GM13977 (cell line): ENCODE measurements at places on chromosomes 2 and 18.

GRCh38 chr2:25490217-25490616 is 148.5 kb upstream of the DNMT3A start:
- no peak for DNase-seq

GRCh38 chr18:22974001-22974400 is 40.9 kb downstream of the RBBP8 start:
- DNase-seq, result no peak

- no peak for DNase-seq
These were observed 198.4 kb downstream of the NEDD4L start for GRCh38 chr18:58242435-58242834.

DNA sequence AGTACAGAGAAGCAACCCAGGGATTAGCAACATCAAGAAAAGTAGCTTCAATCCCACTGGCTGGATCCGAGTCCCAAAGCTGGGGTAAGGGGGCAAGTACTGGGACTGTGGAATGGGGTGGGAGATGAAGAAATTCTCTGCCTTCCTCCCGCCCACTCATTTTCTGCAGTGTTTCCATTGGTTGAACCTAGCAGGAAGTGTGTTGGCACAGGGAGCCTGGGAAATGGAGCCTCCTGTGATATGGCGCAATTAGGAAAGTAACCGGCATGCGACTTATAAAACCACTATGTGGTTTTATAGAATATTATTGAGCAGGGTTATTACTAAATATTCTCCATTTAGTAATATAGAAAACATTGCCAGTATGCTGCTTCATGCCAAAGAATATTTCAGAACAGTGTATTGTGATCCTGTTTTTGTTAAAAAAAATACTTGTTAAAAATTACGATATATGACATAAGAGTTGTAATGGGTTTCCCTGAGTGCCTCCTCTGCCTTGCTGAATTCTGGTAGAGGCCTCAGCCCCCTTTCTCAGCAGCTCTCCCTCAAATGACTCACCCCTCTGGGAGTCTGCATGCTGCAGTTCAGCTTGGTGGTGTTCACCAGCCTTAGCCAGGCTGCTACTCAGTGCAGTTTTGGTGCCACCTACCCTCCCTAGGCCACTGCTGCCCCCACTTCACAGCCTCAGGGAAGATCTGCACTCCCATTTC is 60.5 kb downstream of the HK2 start:
- no peak for DNase-seq

- DNase-seq, result no peak
These were observed 90.5 kb upstream of the ITGA4 start for GRCh38 chr2:181366675-181367175.

GRCh38 chr2:20440001-20440560 is 6.8 kb upstream of the RHOB start:
- no peak for DNase-seq

- DNase-seq, result no peak
These were observed 38.9 kb downstream of the UGP2 start for GRCh38 chr2:63880625-63881024.

DNA sequence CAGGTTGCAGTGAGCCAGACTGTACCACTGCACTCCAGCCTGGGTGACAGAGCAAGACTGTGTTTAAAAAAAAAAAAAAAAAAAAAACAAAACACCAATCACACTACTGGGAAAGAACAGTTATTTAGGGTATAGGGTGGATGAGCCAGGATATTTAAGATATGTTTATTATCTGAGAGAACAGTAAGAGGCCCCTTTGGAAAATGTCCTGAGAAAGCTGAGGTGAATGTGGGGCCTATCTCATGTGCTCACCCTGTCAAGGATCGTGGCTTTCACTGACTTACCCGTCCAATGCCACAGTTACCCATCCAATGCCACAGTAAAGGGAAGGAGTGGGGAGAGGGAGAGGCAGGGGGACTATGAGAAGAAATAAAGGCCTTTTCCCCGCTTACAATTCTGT is 19.9 kb upstream of the ENOSF1 start:
- no peak for DNase-seq

DNA sequence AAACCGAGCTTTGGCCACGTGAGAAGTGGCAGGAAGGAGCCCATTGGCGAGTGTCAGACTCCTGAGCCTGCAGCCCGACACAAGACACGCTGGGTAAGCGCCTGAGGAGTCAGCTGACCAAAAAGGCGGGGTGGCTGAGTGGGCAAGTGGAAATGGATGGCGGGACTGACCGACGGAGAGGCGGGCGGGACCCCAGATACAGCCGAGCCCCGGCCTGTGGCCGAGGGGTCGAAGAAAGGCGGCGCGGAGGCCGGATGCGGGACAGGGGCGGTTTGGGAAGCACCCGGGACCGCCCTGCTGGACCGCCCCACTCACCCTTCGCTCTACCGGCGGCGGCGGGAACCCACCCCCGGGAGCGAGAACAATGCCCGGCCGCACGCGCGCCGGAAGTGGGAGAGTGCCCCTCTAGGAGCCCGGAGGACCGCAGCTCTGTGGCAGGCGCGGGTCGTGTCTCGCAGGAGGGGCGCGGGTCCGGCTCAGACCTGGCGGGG is 22.8 kb downstream of the ZSCAN30 start:
- DNase-seq, result no peak

- DNase-seq, result no peak
These were observed 76.1 kb downstream of the PRKRA start for GRCh38 chr2:178374865-178375264.

DNA sequence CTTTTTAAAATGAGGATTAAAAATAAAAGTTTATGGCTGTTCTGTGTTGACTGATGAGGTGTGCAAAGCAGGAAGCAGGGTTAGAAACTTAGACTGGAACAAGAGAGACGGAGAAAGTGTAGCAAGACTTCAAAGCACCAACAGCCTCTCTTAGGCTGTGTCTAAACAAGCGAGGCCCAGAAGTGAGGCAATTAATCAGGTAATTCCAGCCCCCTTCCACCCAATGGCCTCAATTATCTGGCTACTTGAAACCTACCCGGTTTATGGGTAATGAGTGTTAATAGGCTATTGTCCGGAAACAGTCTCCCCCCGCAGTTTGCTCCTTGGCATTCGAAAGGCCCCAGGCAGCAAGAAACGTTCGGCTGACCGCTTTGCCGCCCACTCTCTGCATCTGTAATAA is 171.7 kb upstream of the MYCN start:
- no peak for DNase-seq

- peak; percentile 47 for DNase-seq
These were observed 49.9 kb upstream of the TMEM18 start for GRCh38 chr2:727071-727470.

DNA sequence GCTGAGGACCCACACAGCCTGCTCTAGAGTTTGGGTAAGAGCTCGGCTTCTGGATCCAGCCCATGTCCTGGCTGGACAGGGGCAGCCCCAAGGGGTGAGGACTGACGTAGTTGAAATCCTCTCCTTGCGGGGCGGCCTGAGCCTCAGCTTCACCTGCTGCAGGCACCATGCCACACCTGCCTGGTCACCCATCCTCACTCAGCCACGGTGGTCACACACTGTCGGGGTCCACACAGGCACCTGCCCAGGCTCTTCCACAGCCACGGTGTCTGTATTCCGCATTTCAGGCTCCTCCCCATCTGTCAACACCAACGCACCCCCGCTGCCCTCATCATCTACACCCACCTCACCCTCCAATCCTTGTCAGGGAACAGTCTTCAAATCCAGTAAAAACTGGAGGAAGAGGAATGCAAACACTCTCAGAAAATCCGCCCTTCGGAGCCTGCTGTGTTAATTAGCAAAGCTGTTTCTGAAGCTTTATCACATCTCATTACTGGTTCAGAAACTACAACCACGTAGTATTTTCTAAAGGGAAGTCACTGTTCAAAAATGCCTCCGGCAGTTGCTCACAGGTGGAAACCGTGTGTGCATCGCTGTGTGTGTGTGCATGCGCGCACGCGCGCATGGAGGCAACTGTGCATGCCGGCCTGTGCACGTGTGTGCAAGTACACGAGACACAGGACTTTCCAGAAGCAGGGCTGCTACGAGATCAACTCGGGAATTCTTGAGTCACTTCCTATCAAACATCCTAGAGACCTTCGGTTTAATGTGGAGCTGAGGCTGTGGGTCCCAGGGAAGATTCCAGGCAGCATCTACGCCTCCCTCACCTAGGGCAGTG is 38.2 kb downstream of the SLC66A2 start:
- no peak for DNase-seq

- no peak for DNase-seq
These were observed 54.5 kb downstream of the ACVR1 start for GRCh38 chr2:157821519-157822131.

- DNase-seq, result no peak
These were observed 54.8 kb downstream of the HNMT start for GRCh38 chr2:138018866-138019688.

GRCh38 chr2:233973786-233974185 is 56.6 kb downstream of the TRPM8 start:
- no peak for DNase-seq

DNA sequence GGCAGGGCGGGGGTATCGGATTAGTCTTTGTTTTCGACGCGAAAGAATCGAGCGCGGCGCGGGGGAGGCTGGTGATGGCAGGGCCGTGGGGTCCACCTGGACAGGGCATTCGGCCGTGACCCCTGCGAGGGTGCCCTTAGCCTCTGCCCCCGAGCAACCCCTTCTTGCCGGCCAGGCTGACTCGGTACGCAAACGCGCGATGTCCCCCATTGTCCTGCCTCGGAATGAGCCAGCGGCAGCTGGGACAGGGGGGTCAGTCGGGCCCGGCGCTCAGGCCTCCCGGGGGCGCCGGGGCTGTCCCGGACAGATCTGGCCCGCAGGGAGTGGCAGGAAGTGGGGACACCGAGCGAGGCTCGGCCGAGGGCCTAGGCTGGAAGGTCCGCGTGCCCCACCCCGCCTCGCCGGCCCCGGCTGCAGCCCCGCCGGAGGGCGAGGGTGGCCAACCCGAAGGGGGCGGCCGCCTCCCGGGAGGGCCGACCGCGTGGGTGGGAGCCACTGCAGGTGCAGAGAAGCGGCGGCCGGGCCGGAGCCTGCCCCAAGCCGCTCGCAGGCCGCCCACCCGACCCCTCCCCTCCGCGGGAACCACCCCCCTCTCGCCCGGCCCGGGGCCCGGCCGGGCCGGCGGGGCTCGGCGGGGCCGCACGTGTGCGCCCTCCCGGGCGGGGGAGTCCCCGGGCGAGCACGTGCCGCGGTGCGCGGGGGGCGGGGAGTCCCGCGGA is at the start of gene TET3:
TET3 (plus strand) TSS at position 708 of the 719 bp plus-strand sequence. CDS start 1,494 bp downstream, outside the sequence.
- peak; percentile 84 for DNase-seq

GRCh38 chr18:25352629-25353005 is 651 bp upstream of the ZNF521 start:
- DNase-seq, result no peak

DNA sequence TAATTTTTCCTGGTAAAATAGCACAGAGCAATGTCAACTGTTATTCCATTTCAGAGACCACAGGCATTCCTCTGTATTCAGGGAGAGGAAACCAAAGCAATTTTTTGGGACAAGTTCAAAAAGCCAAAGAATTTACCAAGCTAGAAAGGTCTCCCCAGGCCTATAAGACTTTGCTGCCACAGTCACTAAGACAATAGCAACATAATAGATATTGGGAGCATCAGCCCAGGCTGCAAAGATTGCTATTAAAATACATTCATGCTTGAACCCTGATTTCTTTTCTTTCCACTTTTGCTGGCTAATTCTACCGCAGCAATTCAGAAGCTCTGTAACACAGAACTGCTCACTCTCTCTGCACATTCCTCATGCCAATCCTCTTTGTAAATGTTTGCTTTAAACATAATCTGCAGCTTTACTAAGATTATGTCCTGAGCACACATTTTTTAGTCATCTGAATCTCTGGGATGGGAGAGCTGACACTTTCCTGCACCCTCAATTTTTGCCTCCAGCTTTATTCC is 76.3 kb downstream of the CLHC1 start:
- no peak for DNase-seq

DNA sequence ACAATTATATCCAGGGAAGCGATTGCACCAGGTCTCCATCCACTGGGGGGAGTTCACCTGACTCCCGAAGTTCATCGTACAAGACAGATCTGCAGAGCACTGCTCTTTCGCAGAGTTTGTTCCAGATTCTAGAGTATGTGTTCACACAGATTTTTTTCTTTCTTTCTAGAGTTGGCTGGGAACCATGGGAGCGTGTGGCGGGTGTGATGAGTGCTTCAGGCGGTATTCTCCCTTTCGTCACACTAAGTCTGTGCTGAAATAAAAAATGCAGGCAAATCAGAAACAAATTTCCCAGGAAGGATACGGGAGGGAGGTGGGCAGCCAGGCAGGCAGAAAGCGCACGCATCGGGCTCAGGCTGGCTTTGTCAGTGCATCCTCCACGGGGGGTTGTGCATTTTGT is 129.8 kb upstream of the SOX11 start:
- no peak for DNase-seq

GRCh38 chr2:71605173-71605641 is 151.8 kb downstream of the DYSF start:
- no peak for DNase-seq

GRCh38 chr2:139217641-139218040 is 437.5 kb upstream of the NXPH2 start:
- no peak for DNase-seq

GRCh38 chr2:10264506-10265328 is 38.0 kb upstream of the HPCAL1 start:
- no peak for DNase-seq

- DNase-seq, result no peak
These were observed 146.0 kb upstream of the PGAP1 start for GRCh38 chr2:197072533-197072932.
